ENCODE measurements at places on chromosomes 4 and X.

- DNase-seq, result no peak
Observed at GRCh38 chrX:93229036-93229435, 444.3 kb downstream of the NAP1L3 start.

DNA sequence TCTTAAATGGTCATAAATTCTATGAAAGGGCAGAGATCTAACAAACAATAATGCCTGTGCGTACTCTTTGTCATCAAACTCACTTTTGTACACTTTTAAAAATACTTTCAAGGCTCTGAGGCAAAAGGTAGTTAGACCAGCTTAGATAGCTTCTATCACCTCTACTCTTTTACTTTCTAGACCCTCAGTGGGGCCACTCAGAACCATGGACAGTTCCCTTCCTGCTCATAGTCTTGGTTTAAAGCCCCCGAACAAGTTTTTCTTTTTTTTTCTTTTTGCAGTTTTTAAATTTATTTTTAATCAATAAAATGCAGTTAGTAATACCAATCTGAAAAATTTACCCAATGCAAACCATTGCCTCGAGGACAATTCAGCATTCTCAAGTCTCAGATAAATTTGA, 460.5 kb upstream of the CNKSR2 start:
- no peak for DNase-seq

DNA sequence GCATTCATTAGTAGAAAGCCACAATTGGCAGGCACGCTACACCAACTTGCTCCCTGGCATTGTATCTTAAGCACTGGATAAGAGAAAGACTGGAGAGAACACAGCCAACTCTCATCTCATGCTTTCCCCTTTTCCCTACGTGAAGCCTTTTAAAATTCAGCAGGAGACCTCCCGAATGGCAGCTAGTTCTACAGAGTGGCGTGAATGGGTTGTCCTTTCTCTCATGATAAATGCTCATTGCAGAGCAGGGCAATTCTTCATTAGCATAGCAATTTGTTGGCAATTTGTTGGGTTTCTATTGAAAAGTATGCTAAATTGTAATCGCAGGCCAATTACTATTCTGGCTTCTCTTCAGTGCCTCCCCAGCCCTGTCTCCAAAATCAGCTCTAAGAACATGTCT, 48.0 kb downstream of the SEPTIN11 start:
- no peak for DNase-seq

DNA sequence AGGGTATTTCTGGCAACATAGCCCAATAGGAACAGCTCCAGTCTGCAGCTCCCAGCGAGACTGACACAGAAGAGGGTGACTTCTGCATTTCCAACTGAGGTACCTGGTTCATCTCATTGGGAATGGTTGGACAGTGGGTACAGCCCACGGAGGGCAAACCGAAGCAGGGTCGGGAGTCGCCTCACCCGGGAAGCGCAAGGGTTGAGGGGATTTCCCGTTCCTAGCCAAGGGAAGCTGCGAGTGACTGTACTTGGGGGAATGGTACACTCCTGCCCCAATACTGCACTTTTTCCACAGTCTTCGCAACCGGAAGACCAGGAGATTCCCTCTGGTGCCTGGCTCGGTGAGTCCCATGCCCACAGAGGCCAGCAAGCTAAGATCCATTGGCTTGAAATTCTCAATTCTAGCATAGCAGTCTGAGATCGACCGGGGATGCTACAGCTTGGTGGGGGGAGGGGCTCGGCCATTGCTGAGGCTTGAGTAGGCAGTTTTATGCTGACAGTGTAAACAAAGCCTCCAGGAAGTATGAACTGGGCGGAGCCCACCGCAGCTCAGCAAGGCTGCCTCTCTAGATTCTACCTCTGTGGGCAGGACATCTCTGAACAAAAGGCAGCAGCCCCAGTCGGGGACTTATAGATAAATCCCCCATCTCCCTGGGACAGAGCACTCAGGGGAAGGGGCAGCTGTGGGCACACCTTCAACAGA, 14.0 kb upstream of the ADAD1 start:
- no peak for DNase-seq

DNA sequence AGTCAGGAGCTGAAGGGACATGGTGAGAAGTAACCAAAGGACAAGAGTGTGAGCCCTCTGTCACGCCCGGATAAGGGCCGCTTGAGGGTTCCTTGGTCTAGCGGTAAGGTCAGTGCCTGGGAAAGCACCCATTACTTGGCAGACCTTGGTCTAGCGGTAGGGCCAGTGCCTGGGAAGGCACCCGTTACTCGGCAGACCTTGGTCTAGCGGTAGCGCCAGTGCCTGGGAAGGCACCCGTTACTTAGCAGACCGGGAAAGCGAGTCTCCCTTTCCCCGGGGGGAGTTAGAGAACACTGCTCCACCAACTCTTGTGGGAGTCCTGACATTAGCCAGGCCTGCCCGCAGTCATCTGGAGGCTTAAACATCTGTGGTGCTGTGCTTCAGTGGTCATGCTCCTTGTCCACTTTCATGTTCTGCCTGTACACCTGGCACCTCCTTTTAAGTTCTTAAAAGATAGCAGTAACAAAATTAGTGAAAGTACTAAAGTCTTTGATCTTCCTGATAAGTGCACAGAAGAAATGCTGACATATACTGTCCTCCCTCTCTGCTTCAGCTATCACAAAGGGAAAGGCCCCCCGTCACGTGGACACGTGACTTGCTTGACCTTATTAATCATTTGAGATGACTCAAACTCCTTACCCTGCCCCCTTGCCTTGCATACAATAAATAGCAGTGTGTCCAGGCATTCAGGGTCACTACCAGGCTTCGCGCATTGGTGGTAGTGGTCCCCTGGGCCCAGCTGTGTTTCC, 9.3 kb upstream of the SEC24B start:
- peak; percentile 59 for DNase-seq

GRCh38 chr4:97770222-97770621, 373.1 kb downstream of the STPG2 start:
- DNase-seq, result no peak

- no peak for DNase-seq
Observed at GRCh38 chr4:177582992-177583391, 140.8 kb upstream of the AGA start.

DNA sequence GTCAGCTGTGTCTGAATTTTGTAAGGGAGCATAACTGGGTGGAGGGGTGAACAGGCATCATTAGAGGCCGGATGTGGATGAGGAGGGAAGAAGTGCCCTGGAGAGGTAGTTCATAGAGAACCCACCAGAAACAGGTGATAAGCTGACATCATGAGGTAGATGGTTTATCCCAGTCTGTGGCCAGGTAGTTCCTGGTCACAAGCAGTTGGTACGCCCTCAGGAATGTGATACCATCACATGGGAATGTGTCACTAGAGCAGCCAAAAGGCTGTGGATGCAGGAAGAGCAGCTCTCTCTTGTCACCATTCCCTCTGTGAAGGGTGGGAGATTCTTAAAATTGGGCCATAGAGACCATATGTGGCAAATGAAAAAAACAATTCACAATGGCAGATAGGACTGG, 21.9 kb downstream of the MSN start:
- DNase-seq, result no peak

DNA sequence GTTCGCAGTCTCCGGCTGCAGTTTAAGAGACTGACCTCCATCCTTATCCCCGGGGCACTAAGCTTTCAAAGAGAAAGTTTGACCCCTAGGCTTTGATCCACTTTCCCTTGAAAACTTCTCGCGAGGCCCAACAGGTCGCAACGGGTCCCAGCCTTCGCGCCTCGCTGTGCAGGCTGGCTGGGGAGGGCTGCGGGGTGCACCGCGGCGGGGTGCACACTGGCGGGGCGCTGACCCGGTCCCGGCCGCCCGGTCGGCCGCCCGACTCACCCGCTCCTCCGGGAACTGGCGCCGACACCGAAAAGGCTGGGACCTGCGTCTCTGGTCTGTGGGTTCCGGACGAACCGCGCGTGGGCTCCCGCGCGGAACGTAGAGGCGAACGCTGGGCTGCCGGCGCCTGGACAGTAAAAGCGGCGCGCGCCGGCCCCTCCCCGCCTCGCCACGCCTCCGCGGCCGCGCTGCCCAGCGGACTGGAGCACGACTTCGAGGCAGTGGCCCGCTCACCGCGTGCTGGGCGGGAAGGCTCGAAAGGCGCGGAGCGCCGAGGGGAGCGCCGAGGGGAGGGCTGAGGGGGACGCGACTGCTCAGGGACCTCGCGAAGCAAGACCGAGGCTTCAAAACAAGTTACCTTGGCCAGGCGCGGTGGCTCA, at the start of gene TAF7L:
Gene TAF7L, minus strand, starts transcription at position 378 of the 647 bp plus-strand sequence. CDS start 3,791 bp downstream, outside the sequence.
- no peak for DNase-seq

DNA sequence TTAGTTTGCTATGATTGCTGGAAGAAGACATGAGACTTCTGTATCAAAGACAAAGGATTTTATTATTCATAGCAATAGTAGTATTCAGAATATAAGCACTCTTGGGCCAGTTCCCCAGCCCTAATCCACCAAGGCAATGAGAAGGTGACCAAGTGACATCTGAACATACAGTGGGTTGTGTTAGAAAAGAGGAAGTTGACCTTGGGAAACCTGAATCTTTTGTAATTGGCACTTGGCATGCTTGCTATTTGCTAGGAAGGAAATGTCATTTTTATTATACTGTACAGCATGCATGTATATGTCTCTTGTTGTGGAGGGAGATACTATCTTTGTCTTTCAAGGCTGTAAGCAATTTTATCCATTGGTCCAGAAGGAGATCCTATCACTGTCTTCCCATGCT, 216.1 kb upstream of the FAT1 start:
- DNase-seq, result no peak
